ENCODE measurements at places on chromosomes 6 and 20. TPM values are rescaled to one million over a fixed set of nuclear protein-coding genes. Genes with fewer than 3 reads are reported as not detected.

GRCh38 chr6:122075917-122076316 lies 323.5 kb upstream of the HSF2 start:
- DNase-seq, result no peak

GRCh38 chr20:61706259-61706961 lies 359.3 kb downstream of the TAF4 start:
- DNase-seq, result no peak

DNA sequence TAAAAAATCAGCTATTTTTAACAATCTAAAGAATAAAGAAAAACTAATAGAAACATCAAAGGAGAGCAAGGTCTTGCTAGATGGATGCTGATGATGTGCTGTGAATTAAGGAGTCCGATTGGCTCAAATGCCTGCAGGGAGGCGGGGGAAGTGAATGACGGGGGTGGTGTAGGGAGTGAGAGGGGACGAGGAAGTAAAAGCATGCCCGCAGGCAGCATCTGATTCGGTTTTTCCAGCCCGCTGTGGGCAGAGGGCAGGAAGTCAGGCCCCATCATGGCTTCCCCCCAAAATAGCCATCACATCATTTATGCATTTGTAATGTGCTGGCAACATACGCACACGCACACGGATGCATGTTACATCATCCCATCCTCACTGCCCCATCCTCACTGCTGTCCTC lies 10.3 kb downstream of the RSPO4 start:
- DNase-seq, result no peak

EYA2 gene
- 5.4 TPM for total RNA-seq

DNA sequence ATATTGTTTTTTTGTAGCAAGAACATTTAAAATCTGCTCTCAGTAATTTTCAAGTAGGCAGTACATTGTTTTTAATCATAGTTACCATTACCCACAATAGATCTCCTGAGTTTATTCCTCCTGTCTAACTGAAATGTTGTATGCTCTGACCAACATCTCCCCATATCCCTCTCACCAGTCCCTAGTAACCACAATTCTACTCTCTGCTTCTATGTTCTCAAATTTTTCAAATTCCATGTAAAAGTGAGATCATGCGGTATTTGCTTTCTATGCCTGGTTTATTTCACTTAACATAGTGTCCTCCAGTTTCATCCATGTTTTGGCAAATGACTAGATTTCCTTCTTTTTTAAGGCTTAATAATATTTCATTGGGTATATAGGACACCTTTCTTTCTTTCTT lies 300.5 kb downstream of the KCNQ5 start:
- no peak for DNase-seq

DNA sequence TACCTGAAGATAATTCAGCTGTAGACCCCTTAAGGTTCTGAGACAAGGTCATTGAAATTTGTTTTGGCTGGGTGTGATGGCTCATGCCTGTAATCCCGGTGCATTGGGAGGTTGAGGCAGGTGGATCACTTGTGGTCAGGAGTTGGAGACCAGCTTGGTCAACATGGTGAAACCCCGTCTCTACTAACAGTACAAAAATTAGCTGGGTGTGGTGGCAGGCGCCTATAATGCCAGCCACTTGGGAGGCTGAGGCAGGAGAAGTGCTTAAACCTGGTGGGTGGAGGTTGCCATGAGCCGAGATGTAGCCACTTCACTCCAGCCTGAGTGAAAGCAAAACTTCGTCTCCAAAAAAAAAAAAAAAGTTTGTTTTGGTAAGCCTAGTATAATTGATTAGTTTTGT lies 11.0 kb downstream of the SRSF3 start:
- DNase-seq, result no peak

- no peak for DNase-seq
These were observed 87.7 kb downstream of the RREB1 start for GRCh38 chr6:7195339-7196018.

GRCh38 chr20:10339609-10340008 lies 94.4 kb downstream of the MKKS start:
- no peak for DNase-seq

DNA sequence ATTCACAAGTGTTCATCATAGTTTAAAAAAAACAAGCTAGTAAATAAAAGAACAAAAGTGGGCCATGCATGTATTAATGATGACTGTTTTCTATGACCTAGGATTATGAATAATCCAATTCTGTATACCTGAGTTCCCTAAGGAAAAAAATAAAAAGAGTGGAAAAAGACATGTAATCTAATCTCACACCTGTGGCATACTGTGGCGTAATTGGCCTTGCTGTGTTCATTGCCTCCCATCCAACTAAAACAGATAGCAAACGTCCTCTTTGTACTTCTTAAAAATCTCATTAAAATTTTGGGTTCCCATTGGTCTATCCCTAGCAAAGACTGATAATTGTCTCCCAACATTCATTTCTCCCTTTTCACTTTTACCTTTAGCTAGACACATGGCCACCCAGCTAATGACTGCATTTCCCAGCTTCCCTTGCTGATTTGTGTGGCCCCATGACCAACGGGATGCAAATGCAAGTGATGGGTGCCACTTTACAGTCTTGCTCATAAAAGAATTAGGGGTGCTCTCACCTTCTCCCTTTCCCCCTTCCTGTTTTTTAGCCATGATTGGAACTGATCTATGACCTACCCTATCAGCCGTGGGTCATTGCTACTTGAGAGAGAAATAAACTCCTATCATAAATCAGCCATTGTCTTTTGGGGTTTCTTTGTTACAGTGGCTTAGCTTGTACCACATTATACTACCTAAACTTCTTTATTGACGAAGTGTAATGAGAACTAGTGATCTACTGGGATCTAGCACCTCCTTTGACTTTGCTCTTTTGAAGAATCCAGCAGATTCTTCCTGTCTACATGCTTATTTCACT lies 32.0 kb upstream of the TBC1D22B start:
- DNase-seq, result no peak

DNA sequence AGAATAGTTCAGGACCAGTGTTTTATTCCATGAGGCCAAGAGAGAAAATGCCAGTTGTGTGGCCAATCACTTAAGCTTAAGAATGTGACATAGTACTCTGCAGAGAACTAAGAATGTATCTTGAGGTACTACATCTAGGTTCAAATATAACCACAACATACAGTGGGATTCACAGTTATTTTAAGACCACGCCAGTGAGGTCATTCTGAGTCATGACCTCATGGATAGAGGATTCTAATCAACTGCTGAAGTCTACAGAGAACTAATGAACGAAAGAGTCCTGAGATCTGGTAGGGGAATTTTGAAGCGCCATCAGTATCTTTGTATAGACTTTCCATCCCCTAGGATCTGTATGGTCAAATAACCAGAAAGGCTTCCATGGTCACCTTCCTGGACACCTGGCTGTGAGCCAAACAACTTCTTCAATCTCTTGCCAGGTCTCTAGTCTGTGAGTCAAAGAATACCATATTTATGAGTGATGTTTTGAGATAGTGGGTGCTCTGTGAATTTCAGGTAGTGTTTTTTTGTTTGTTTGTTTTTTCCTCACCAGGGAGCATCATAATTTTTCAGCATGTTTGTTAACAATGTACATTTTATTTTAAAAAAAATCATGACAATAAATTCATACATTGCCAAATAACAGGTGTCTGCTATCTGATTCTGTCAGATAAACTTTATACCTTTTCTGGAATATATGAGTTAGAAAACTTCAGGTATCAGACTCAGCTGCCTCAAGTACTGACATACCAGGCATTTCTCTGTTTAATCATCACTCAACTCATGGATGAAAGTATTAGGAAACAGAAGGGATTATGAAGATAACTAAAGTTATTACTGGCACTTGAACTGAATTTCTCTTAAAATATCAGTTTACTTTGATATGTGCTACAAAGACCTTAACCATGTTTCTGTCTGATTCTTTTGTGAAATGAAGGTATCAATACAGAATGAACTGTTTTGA lies 217.9 kb downstream of the PLCB4 start:
- DNase-seq, result no peak

DNA sequence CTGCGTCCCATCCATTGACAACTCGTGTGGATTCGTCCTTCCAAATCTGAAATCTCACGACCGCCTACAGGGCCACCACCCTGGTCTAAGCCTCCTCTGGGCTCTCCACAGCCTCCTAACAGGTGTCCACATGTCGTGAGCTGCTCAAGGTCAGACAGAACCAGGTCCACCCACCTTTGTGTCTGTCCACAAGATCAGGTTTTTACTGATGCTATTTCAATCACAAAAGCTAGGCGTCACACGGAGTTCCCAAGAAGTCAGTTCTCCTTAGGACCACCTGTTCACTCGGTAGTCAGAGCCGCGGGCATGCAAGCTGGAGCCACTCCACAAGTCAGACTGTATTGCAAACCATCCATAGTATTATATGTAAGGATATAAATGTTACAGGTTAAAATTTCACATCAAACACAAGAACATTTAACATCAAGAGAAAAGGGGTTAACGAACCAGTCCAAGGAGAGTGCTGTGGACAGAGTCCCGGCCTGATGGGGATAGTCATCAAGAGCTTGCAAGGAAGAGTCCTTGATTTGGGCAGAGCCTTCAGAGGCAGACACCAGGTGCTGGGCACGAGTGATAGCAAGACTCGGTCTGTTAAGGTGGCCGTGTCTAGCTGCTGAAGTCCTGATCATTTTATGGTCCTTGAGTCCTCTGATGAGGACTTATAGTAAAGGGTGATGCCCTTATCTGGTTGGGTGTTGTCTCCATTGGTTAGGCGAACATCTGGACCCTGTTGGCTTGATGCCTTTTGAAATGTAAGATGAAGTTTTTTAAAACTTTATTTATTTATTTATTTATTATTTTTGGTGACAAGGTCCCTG lies 731 bp upstream of the DNPH1 start:
- no peak for DNase-seq

DNA sequence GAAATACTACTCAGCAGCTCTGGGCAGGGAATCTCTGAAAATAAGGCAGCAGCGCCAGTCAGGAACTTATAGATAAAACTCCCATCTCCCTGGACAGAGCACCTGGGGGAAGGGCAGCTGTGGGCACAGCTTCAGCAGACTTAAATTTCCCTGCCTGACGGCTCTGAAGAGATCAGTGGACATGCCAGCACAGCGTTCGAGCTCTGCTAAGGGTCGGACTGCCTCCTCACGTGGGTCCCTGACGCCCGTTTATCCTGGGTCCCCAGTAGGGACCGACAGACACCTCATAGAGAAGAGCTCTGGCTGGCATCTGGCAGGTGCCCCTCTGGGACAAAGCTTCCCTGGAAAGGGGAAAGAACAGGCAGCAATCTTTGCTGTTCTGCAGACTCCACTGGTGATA lies 59.0 kb downstream of the COL21A1 start:
- DNase-seq, result no peak

Data from breast epithelium (tissue), 4 donors.